ENCODE measurements at places on chromosomes 12 and 14. TPM values are rescaled to one million over a fixed set of nuclear protein-coding genes. Genes with fewer than 3 reads are reported as not detected.

The CIPC gene
- 22.3 TPM for total RNA-seq

The OVCH1 gene
- total RNA-seq: not detected

The INSM2 gene
- 21.7 TPM for total RNA-seq

The KRT73 gene
- total RNA-seq: not detected

The C14orf132 gene
- 552 TPM for total RNA-seq

The SYNJ2BP gene
- 17.4 TPM for total RNA-seq

The GALNT16 gene
- total RNA-seq: 124 TPM

DNA sequence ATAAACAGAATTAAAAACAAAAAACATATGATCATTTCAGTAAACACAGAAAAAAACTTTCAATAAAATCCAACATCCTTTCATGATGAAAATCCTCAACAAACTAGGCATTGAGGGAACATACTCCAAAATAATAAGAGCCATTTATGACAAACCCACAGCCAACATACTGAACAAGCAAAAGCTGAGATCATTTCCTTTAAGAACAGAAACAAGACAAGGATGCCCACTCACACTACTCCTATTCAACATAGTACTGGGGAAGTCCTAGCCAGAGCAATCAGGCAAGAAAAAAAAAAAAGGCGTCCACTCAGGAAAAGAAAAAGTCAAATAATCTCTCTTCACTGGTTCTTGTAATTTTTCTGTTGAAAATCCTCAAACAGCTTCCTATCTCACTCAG is 30.1 kb downstream of the MRPL42 start:
- no peak for DNase-seq

- no peak for DNase-seq
Observed at GRCh38 chr12:99110868-99111267, 465.8 kb downstream of the APAF1 start.

- no peak for DNase-seq
Observed at GRCh38 chr14:70416338-70416724, 559 bp downstream of the SYNJ2BP start.

DNA sequence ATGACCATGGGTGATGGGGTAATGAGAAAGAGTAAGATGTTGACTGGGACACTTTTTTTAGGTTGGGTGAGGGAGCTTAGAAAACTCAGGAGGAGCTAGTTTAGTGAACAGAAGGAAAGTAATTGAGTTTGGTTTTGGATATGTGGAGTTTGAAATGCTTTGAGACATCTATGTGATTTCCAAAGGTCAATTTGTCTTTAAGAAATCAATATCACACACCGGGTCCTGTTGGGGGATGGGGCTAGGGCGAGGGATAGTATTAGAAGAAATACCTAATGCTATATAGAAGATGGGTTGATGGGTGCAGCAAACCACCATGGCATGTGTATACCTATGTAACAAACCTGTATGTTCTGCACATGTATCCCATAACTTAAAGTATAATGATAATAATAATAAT is 118.4 kb downstream of the ASCL1 start:
- no peak for DNase-seq

GRCh38 chr14:91918186-91918883 is 29.2 kb downstream of the FBLN5 start:
- no peak for DNase-seq

DNA sequence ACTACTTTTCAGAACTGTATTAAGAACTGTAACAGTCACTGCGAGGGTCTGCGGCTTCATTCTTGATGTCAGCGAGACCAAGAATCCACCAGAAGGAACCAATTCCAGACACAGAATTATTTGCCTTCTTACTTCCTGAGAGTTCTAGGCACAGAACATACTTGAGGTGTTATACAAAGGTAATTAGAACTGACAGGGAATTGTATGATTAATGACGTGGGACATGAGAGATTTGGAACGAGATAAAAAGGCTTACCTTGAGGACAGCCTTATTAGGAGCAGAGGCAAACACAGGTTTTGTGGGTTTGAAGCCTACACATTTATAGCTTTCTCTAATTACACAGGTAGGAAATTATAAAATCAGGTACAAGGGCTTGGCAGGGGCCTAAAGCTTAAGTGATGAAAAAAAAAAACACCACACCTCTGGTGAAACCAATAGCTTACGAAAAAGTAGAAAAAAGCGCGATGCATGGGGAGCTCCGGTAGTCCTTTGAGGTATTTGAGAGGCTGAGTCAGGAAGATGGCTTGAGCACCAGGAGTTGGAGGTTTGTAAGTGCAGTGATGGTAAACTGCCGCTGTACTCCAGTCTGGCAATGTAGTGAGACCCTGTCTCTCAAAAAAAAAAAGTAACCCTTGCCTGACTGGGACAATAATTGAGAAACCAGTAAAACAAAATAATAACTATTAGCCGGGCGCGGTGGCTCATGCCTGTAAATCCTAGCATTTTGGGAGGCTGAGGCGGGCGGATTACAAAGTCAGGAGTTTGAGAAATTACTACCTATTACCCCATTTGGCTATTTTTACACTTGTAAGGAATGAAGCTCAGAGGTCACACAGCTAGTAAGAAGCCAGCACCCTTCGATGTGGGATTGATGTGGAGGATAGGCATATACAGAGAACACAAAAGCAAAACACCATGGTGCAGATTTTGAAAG is 795 bp upstream of the ACOT2 start:
- DNase-seq: no peak

- DNase-seq: no peak
Observed at GRCh38 chr14:101400830-101401229, 160.5 kb upstream of the DIO3 start.

- no peak for DNase-seq
Observed at GRCh38 chr14:93546642-93547041, 115.9 kb downstream of the UNC79 start.

- DNase-seq: no peak
Observed at GRCh38 chr14:34465069-34465859, 3.2 kb upstream of the SPTSSA start.

DNA sequence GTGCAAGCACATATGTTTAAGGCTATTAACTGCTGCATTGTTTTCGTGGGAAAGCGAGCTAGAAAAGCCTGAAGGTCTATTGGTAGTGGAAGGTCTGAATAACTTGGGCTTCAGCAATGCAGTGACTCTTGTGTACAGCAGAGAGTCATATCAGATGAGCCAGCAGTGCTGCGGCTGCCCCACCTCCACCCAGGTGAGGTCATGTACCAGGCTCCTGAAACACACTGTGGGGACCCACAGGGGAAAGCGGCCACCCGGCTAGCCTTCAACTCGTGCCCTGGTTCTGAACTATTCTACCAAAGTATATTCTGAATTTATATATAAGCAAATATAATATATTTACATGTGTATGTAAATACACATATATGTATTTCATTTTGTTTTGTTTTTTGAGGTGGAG is 12.7 kb upstream of the RAN start:
- no peak for DNase-seq

- DNase-seq: no peak
Observed at GRCh38 chr12:23169696-23170013, 544.7 kb downstream of the ETNK1 start.

DNA sequence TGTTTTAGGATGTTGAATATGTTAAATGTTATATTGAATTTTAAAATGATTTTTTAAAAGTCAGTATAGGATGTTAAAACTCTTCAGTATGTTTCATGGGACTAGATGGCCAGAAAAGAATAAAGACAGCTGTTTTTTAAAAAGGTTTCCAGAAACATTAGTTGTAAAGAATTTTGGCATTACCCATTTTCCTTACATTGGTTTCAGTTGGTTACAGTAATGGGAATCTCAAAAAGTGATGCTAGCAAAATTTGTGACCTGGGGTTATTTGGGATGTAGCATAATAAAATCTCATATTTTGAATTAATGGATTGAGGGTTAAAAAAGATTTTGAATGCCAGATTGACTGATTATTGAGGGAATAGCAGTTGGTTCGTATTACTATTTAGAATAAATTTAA is 25.3 kb downstream of the EID3 start:
- DNase-seq: no peak

GRCh38 chr14:32754209-32754608 is 184.5 kb upstream of the NPAS3 start:
- DNase-seq: no peak

- no peak for DNase-seq
Observed at GRCh38 chr12:101981868-101982267, 79.9 kb downstream of the WASHC3 start.

DNA sequence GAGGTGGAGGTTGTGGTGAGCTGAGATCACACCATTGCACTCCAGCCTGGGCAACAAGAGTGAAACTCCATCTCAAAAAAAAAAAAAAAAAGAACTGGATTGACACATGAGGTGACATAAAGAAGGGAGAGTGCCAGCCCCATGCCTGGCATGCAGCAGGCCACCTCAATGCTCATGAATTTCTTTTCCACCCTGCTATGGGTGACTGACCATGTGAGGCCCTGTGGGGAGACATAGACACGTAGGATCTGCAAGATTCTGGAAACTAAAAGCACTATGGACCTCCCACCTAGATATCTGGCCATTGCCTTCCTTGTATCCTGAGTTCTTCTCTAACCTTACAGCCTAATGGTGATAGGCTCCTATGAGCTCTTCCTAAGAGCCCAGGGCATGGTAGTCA is 5.6 kb upstream of the ACTN1 start:
- no peak for DNase-seq

- DNase-seq: no peak
Observed at GRCh38 chr12:40054555-40055227, 51.2 kb downstream of the SLC2A13 start.

DNA sequence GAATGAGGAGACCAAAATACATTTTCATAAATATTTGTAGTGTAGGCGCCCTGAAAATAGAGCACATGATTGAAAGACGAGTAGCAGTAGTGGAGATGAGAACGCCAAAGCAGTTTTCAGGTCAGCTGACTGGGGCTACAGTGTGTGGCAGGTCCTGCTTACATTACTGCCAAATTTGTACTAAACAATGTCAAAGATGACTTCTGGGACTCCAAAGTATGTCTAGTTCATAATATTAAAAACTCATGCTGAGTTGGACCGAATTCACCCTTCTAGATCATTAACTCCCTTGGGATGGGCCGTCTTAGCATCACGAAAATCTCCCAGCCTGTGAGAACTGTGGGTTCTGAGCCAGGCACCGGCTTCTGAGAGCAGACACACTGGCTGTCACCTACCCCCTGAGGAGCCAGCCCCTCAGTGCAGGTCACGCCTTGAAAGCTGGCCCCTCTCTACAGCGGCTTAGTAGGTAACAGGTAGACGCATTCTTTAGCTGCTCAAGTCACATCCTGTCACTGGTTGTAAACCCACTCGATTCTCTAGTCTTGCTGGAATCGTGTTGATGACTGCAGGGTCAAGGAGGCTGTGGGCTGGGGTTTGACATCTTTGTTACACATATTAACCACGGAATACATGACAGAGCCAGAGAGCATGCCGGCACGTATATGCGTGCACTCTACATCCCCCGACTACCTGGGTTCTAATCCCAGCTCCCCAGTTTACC is 210.4 kb downstream of the ETV6 start:
- no peak for DNase-seq

DNA sequence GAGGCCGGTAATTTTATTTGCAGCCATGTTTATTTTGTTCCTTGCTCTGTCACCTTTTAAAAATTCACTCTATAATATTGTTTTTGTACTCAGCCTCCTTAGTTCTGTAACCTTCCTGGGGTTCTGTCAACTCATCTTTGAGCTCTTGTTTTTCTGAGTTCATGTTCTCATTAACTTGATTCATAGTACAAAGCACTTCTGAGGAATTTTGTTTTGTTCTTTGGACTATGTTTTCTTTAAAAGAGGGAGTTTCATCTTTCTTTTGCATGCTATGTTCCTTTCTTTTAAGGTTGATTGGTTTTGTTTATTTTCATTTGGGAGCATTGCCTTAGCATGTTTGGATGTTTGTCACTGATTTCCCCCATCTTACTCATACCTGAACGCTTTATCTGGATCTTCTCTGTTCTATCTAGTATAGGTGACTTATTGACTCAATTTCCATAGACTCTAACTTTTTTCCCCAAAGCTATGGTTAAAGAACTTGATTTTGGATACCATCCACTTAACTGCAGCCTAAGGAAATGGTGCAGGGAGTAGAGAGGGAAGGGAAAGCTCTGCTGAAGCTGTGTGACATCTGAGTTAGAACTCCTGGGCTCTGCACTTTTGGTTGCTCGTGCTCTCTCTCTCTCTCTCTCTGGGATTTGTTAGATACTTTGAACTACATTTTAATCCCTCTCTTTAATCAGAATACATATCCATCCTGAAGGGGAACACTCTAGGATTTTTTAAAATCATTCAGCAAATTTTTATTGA is 268.5 kb downstream of the PAWR start:
- DNase-seq: no peak
